A549 treated with dexamethasone at 1 μM for 4 hours (cell line): ENCODE measurements at places on chromosomes 16 and 17. TPM values are rescaled to one million over a fixed set of nuclear protein-coding genes. Genes with fewer than 3 reads are reported as not detected.

The CDRT15 gene
- not detected in 5 replicates for total RNA-seq

The SPATA2L gene
- 9.5 to 11.6 TPM (median 10.2 TPM) in 5 replicates for total RNA-seq

The JUP gene
- total RNA-seq = 69.7 to 126 TPM (median 119 TPM) in 5 replicates

The KRTAP1-5 gene
- not detected in 5 replicates for total RNA-seq

The KCNAB3 gene
- total RNA-seq = 1.2 to 3.0 TPM (median 2.5 TPM) in 5 replicates

The PRAC1 gene
- total RNA-seq = not detected in 5 replicates

The PNMT gene
- 0.27 to 0.82 TPM (median 0.52 TPM) in 5 replicates for total RNA-seq

The ITGB4 gene
- total RNA-seq = 81.3 to 148 TPM (median 126 TPM) in 5 replicates
